ENCODE measurements at places on chromosomes 3 and 15. TPM values are rescaled to one million over a fixed set of nuclear protein-coding genes. Genes with fewer than 3 reads are reported as not detected.

- DNase-seq: no peak
Observed at GRCh38 chr15:43135351-43135750, 2.0 kb downstream of the TMEM62 start.

- DNase-seq: no peak
Observed at GRCh38 chr3:26682406-26682805, 59.8 kb downstream of the LRRC3B start.

HIGD2B gene
- total RNA-seq: 0.31 TPM

GRCh38 chr3:4698125-4698821, 205.1 kb downstream of the ITPR1 start:
- DNase-seq: no peak

GRCh38 chr3:96300743-96301142, 513.7 kb upstream of the EPHA6 start:
- DNase-seq: no peak

DNA sequence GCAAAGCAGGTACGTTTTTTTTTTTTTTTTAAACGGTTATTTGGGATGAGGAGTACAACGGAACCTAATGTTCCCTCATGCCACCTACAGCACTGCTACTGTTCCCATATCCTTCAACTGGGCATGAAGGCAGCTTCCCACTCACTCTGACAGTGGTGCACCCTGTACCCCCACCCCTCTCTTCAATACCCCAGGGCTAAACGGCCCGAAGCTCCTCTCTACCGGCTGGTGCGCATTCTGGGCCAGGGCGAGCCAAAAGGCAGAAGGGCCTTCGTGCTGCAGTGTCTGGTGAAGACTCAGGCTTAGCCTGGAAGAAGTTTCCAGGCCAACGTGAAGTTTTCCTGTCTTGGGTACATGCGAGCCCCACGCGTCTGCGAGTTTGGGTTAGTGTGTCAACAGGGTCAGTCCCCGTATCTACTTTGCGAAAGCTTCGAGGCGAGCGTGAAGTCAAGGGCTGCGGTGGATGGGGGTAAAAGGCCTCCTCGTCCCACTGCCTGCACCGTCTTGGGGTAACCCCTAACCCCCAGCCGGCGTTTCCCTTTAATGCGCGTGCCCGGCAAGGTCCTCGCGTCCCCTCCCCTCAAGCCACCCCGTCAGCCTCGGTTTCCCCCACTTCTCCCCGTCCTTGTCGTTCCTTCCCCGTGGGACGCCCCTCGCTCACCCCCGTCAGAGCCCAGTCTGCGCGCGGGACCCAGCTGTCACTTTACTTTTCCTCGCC, 765 bp upstream of the UBE2E2 start:
- no peak for DNase-seq

- DNase-seq: peak; percentile 70
Observed at GRCh38 chr15:63372018-63372705, 9.5 kb downstream of the CA12 start.
